ENCODE measurements at places on chromosomes 16 and 17.
A peak's percentile ranks its signal among the peaks of the same experiment; 100 is the strongest.

DNA sequence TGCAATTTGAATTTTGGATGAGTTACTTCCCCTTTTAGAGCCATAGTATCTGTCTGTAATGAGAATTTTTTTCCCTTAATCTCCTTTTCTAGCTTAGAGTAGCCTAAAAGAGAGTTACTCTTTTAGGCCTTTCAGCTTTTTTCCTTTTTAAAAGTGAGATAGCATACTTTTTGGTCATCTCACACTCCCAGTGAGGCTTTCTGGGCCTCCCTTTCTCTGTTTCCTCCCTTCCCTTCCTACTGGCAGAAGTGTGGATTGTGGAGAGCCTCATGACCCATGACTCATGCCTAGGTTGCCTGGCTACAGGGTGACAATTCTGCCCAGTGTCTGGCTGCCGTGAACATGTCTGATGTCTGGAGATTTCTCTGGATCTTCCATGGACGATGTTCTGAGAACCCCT lies 15.2 kb downstream of the KRT23 start:
- no peak for DNase-seq

DNA sequence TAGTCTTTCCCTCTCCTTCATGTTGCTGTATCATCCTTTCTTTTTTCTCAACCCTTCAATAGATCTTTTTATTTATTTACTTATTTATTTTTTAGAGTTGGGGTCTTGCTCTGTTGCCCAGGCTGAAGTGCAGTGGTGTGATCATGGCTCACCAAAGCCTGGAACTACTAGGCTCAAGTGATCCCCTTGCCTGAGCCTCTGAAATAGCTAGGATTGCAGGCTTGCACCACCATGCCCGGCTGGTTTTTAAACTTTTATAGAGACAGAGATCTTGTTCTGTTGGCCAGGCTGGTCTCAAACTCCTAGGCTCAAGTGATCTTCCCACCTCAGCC lies 51.7 kb downstream of the SNX29 start:
- no peak for DNase-seq

GRCh38 chr16:57634171-57634570 lies 5.7 kb downstream of the ADGRG1 start:
- no peak for DNase-seq

GRCh38 chr16:66541388-66542355 lies 8.2 kb downstream of the TK2 start:
- DNase-seq: no peak

DNA sequence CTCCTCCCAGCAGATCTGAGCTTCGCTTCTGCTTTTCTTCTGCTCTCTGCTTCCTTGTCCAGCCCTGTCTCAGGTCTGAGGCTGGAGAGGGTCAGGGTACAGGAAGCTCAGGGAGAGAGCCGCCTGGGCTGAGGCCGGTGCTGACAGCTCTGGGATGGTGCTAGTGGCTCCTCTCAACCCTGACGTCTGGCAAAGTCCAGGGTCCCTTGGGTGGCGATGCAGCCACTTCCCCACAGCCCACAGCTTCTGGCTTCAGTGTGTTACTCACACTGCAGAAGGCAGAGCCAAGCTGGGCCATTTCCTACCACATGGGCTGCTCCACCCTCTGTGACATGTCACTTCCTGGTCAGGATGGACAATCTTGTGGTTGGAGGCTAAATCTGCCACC lies at the start of gene CD300C:
Gene CD300C, minus strand, starts transcription at position 273 of the 388 bp plus-strand sequence. CDS start 333 bp downstream, outside the sequence.
- no peak for DNase-seq

DNA sequence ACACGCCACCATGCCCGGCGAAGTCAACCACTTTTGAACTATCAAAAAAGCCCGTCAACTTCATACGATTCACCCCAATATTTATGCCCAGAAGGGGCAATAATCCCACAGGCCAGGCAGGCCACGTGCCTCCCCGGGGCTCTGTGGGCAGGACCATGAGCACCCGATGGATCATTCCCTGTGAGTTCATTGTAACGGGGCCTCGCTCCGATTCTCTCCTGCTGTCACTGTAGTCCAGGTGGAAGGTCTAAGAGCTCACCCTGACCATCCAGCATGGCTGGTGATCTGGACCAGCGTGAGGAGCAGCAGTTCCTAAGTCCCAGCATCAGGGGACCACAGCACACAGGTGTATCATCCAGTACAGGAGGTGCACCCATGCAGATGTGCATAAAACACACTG lies 77.5 kb upstream of the DOC2B start:
- no peak for DNase-seq

DNA sequence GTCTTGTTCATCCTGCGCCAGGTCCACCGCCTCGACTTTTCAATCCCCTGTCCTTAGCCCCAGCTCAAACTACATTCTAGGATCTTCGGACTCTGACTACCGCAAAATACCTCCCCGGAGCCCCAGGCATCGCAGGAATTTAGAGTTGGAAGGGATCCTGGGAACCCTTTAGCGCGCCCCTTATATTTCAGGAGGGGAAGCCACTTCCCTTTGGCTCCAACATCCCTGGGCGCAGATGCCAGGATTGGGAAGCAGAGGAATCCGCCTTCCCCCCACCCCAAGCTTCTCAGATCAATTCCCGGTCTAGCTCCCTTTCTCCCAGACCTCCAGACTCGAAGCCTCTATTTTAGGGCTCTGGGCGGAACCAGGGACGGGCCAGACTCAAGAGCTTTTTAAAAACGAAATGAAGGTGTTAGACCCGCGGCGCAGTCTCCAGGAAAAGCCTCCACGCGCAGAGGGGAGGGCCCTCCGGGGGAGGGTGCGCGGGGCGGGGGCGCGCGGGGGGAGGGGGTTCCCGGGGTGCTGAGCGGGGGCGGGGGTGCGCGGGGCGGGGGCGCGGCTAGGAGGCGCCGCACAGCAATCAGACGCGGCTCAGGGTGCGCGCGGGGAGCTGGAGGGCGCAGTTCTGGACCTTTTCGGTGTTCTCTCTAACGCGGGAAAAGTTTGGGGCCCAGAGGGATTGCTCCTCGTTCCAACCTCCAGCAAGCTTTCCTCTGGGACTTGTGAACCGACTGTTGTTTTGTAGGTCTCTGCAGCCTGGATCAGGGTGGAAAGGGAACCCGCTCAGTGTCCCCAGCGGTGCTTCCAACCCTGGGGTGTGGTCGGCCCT lies 1.6 kb downstream of the AHSP start:
- peak; percentile 24 for DNase-seq

DNA sequence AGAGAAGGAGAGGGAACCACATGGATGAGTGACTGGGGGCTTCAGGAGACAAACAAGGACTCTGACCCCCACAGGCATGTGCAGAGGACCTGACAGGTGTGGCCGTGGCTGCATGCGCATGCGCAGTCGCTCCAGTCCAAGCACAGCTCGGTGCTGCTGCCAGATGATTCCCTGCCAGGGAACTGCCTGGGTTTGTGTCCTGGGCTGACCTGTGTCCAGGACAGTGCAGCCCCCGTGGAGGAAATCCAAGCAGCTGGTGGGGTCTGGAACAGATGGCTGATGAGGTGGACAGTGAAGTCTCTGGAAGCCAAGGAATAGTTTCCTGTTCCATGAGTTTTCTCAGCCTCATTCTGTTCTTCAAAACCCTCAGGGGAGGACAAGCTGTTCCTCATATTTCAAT lies 27.3 kb downstream of the LASP1 start:
- no peak for DNase-seq

Measured in B cell (primary cell).